ENCODE measurements at places on chromosomes 3 and 15.

DNA sequence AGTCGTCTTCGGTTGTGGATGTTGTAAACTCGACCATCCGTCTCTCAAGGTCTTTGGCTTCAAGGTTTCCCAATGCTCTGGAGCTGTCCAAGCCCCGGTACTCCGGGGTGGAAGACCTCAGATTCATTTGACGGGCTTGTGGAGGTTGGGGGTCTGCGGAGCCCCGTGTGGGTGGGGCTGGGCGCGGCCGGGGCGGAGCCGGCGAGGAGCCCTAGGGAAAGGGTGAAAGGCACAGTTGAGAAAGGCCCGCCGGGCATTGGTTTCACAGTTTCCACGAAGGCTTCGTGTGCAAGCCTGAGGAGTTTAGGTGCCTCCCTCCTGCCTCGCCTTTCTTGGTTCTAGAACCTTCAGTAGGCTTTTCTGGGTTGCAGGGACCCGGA lies 360 bp upstream of the MGA start:
- DNase-seq, result no peak

GRCh38 chr3:172977696-172978095 lies 163.3 kb downstream of the SPATA16 start:
- no peak for DNase-seq

GRCh38 chr15:63908991-63909390 lies 75.2 kb upstream of the HERC1 start:
- no peak for DNase-seq

DNA sequence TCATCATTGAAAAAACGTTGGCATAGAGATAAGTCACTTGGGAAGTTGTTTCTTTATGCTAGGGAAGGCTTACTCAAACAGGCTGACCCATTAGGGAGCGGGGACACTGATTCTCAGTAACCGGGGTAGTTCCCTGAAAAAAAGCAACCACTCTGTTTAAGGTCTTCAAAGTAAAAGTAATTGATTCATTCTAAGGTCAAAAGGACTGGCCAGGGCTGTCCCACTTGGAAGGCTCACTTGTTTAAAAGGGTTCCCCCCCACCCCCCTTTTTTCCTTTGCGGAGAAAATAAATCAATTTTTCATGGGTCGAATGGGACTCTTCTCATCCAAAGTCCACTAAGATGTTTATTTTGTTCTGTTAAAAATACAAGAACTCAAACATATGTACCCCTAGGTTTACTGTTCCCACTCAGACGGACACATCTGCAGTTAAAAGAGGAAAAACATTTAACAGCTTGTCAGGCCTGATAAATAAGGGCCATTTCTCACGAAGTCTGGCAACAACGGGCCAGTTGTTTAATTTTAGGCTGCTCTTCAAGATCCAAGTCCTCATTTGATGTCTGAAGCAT lies 53.0 kb downstream of the ARHGEF3 start:
- DNase-seq, result no peak

DNA sequence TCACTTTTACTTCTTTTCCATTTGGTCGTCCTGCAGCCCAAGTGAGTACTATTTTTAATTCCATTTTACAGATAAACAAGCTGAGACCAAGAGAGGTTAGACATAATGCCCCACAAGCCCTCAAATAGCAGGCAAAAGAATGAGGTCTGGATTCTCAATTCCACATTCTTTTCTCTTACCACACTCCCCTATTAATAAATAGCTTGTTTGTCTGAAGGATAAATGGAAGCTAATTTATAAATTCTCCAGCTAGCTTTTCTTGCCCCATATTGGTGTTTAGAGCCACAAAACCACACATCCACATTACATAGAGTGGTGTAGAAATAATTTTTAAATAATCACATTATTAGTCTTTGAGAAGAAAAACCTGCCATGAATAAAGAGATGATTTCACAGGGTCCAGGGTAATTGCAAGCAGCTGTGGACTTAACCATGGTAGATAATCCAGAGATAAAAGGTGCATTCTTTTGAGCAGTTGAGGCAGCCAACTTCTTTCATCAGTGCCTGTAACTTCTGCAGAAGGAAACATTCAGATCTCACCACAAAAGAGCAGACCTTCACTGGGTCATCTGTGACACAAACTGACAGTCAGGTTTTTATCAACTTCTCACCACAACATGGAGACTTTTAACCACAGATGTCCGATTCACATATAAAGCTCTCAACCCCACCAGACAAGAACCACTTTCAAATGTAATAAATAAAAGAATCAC lies 313.4 kb upstream of the STT3B start:
- DNase-seq, result no peak

- DNase-seq, result no peak
Observed at GRCh38 chr15:64476550-64476949, 16.2 kb downstream of the ZNF609 start.

- no peak for DNase-seq
Observed at GRCh38 chr15:76730262-76730661, 174.9 kb downstream of the SCAPER start.

DNA sequence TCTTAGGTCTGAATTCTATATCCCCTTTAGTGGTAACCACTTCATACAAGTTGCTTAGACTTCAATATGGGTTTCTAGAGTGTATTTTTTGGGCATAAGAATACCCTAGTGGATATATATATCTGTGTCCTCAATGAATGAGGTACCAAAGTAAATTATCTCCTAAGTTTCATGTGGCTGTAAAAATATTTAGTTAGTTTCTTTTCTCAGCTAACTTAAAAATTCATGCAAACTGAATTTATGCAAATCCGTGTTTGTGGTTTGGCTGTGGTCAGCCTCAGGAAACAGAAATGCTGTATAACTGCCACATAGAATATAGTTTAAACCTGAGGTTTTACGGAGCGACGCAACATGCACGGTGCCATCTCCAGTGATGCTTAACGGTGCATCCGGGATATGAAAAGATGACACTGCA lies 80.3 kb downstream of the PEX5L start:
- DNase-seq, result no peak

GRCh38 chr15:52730173-52730572 lies 51.0 kb upstream of the ATOSA start:
- DNase-seq, result no peak

DNA sequence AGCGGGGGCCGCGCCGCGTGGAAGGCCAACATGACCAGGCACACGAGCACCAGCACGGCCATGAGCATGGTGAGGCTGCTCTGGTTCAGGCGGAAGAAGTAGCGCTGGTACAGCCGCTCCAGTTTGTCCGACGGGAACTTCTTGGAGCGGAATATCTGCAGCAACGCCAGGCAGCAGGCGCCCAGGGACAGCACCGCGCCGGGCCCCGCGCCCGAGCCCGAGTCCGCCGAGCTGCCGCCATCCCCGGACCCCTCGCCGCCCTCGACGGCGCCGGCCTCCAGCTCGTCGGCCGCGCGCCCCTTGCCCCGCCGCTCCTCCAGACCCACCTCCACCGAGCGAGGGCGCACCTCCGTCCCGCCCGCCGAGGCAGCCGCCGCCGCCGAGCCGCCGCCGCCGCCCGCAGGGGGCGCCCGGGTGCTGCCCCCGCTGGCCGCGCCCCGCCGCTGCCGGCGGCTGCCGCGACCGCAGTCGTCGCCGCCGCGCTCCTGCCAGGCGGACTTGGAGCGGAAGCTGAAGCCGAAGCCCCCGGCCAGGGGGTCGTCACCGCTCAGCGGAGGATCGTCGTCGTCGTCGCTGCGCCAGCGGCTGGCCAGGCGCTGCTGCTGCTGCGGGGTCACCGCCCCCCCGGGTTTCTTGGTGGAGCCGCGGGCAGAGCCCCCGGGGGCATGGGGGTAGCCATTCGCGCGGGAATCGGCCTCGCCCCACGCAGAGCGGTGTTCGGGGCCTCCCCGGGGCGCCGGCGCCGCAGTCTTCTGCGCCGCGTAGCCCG lies 957 bp downstream of the ADCY5 start:
- peak; percentile 41 for DNase-seq

DNA sequence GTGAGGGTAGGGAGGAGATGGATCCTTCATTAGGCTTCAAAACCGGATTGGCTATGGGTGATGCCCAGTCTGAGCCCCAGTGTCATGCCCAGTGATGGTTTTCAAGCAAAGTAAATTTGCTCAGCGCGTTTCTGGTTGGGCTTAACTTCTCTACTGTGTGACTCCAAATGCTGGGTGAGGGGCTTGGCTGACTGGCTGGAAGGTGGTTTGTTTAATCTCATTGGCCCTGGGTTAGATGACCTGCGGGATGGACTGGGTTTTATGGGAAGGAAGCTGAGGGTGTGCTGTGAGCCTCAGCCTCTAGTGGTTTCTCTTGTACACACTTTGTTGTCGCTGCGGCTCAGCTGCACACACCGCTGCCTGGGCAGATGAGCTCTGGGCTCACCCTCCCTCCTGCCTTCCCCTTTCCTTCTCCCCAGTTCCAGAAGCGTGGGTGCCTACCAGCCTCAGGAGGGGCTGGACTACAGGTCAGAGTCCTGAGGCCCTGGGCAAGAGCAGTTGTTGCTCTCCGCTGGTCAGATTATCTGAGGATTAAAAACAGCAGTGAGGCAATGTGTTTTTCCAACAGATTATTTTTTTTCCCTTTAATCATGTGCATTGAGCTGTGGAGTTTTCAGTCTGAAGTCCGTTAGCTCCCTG lies 18.6 kb downstream of the PDIA5 start:
- no peak for DNase-seq

DNA sequence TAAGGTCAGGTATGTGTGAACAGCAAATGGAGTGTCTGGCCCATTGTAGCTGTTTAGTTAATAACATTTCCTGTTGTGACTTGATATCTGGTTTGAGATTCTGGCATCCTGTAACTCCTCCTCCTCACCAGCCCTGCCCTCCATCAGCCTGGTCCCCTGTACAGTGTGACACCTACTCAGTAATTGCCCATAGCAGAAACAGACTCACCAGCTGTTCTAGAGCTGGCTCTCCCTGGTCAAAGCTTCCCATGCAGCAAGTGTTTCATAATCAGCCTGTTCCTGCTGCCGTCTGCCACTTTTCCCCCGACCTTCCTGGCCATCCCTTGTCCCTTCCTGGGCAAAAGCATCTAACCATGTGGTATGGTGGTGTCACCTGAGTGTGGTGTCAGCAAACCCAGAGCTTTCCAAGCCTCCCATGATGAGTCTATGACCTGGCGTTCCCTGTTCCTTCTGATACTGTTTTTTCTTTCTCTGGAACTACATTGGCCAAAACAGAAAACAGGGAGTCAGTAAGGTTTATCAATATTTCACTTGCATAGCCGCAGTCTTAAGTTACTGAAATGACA lies 55.4 kb downstream of the B3GALNT1 start:
- DNase-seq, result no peak

DNA sequence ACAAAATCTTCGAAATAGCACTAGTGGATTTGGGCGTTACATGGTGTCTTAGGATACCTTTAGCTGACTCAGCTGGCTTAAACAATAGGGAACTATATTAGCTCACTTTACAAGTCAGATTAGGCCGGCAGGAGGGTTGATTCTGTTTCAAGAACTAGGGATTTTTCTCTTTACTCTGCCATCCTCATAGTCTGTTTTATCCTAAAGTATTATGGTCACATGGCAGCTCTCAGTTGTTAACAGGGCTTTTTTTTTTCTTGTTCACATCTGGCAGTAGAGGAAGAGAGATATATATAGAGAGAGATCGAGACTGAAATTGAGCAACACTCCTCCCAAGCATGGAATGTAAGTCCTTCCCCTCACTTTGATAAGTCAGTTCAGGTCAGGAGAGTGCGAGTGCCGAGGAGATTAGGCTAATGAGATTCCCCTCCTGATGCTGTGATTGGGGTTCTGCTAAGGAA lies 32.9 kb downstream of the CHP1 start:
- no peak for DNase-seq

- DNase-seq, result no peak
Observed at GRCh38 chr3:13088028-13089006, 15.1 kb upstream of the IQSEC1 start.

DNA sequence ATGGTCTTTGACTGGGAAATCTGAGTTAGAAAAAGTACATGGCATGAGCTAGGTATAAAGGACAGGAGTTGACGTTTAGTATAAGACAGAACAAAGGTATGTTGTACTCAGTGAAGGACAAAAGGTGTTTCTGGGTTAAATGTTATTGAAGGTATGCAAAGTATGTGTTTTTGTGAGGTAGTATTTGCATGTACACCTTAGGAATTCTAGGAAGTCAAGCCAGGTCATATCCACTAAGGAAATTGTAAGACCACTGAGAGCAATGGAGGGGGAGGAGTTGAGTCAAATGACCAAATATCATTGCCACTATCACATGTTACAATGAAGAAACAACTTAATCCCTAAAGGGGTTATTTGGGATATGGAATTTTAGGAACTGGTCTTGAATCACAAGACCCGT lies 24.4 kb upstream of the TGFBR2 start:
- no peak for DNase-seq

DNA sequence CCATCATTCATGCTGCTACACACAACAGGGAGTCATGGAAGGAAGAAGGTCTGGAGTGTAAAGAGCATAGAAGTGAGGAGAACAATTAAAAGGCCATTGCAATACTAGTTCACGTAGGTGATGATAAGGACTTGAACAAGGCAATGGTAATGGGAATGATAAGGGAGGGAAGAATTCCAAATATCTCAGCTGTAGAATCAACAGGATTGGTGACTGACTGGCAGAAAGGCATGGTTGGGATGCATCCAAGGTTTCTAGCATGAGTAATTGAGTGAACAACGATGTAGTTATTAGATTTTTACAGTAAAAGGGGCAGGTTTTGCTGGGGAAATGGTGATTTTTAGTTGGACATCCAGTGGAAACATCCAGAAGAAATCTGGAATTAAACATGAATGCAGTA lies 2.4 kb upstream of the SEC62 start:
- DNase-seq, result no peak

- no peak for DNase-seq
Observed at GRCh38 chr3:186368176-186368575, 6.1 kb upstream of the DGKG start.

GRCh38 chr15:38721568-38721945 lies 156.9 kb upstream of the RASGRP1 start:
- DNase-seq, result no peak

GRCh38 chr15:77599899-77600298 lies 32.8 kb downstream of the LINGO1 start:
- DNase-seq, result no peak

DNA sequence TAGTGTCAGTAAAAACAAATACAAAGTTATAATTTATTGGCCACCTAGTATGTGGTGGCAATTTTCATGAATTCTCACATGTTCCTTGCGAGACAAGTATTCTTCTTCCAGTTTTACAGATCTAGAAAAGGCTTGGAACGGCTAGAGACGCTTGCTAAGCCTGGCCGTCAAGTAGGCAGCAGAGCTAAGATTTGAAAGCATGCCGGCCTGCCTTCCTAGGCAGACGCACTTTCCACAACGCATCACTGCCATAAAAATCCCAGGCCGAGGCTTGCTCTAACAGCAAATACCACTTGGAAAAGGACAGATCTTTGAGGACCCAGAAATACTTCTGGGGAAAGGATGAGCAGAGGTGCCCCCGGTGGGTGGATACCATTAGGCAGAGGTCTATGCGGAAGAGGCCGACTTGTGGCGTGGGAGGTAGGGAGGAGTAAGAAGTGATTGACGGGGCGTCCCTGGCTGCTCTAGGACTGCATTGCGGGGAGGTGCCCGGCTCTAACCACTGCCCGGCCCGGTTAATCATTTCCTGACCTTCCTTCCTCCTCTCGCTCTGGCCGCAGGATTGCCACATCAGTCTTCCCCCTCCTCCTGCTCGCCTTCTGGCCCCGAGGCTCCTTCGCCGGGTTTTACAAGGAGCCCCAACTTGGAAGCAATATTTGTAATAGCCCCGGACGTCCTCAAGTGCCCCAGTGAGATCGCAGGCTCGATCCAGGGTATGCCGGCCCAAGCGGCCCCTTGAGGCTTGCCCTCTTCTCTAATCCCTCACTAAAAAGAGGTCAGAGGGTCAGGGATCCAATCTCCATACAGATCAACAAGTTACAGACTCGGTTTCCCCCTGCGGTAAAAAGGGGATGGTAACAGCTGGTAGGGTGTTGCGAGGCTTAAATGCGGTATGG lies 1.3 kb upstream of the USP3 start:
- DNase-seq, result no peak

- DNase-seq, result no peak
Observed at GRCh38 chr15:36284911-36285310, 294.5 kb upstream of the CDIN1 start.

All from GM12892 (cell line).